ENCODE measurements at places on chromosomes 1 and 21.

DNA sequence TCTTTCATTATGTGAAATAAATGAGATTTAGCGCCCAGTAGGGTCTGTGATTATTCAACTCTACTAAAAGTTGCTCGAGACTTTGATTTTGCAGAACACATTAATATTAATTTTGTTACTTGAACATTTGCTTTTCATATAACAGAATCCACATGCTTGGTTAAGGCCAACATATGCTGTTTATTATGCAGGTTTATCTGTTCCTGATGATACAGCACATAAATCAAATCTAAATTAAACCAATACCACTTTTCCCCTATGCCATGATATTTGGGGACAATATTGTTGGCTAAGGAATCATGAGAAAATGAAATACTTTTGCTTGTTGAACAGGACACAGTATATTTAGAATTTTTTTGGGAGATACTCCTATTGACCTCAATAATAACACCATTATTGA is 291.1 kb downstream of the USP25 start:
- DNase-seq = no peak

DNA sequence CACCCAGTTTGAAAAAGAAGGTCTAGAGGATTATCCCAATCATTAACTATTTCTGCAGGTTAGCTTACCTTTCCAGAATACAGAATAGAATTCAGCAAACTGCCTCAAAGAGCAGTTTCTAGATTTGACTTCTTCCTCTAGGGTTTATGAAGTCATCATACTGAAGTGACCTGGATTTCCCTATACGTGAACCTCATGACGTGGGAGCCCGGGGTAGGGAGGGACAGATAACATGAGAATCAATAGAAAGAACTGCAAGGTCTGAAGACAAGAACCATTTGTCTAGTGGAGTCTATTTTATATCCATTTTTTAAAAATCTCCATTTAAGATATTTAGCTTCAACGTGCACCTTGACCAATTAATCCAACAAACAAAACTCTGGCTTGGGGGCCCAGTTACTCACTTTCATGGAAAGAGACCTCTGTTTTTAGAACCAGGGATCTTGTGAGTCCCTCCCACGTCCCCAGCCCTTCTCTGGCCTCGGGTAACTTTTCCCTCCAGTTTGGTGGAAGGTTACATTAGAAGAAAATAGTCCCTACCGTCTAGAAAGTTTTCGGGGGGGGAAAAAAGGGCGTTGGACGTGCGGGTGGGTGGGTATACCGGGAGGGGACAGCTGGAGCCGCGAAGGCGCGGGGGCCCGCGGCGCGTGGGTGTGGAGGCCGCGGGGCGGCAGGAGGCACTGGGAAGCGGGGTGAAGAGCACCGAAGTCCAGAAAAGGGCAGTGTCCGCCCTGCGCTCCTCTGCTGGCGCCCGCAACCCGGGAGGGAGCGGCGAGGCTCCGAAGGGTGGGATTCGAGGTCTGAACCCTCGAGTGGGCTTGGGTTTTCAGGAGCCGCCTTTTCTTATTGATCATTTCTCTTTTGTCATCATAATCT is 13.8 kb upstream of the POGZ start:
- DNase-seq = peak; percentile 57

GRCh38 chr1:76187436-76187835 is 112.9 kb downstream of the ST6GALNAC3 start:
- DNase-seq = no peak

GRCh38 chr1:201504179-201504631 is 2.7 kb downstream of the CSRP1 start:
- DNase-seq = peak; percentile 10

DNA sequence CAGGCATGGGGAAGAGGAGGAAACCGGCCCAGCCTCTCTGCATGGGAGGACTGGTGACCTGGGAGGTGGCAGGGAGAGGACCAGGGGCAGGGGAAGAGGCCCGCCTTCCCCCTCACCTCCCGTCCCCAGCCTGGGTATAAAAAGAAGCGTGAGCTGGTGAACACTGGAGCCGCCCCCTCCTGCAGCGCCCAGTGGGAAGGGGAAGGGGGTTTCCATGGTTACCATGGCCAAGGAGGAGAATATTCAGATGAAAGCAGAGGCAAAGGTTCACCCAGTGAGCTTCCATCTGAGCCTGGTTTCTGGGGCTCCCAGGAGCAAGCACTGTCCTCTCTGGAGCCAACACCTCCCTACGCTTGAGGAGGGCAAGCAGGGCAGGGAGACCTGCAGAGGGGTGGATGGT is 54.9 kb downstream of the ACOT7 start:
- no peak for DNase-seq

DNA sequence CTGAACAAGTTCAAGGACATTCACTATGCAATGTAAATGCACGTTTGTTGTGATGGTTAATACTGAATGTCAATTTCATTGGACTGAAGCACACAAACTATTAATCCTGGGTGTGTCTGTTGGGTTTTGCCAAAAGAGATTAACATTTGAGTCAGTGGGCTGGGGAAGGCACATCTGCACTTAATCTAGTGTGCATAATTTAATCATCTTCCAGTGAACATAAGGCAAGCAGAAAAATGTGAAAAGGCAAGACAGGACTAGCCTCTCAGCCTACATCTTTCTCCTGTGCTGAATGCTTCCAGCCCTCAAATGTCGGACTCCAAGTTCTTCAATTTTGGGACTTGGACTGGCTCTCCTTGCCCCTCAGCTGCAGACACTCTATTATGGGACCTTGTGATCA is 40.1 kb downstream of the PRPF38A start:
- no peak for DNase-seq

DNA sequence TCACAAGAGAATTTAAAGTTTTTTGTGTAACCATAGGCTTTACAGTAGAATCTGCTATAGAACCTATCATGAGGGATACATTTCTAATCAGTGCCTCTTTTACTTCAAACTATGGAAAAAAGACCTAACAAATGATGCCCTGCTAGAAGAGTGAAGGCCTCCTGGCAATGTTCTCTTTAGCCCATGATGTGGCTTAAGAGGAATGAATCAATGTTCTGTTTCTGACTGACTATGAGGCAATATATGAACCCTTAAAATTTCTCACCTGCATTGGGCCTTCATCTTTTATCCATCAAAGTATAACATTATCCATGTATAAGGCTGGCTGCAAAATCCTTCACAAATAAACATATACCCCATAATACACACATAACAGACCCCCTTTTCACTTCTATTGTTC is 65.7 kb upstream of the IL12RB2 start:
- DNase-seq = no peak

DNA sequence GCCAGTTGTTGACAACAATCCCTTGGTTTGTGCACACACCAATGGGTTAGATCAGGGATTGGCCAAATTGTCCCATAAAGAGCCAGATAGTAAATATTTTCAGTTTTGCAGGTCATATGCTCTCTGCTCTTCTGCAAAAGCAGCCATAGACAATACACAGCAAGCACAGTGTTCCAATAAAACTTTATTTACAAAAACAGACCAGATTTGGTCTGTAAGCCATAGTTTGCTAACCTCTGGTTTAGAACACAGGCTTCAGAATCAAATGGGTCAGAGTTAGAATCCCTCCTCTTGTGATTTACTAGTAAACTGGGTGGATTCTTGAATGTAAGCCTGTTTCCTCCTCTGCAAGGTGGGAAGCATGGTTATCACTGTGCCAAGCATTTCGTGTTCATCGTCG is 65.3 kb upstream of the EFHD2 start:
- DNase-seq = no peak

- DNase-seq = no peak
These were observed 12.2 kb downstream of the SLC37A1 start for GRCh38 chr21:42525676-42526378.

- DNase-seq = no peak
These were observed 97.1 kb downstream of the ETS2 start for GRCh38 chr21:38902608-38903445.

GRCh38 chr1:187313115-187313514 is 484.4 kb downstream of the PLA2G4A start:
- DNase-seq = no peak

GRCh38 chr1:101013776-101014175 is 11.8 kb downstream of the DPH5 start:
- no peak for DNase-seq

- DNase-seq = no peak
These were observed 24.1 kb upstream of the DESI2 start for GRCh38 chr1:244628789-244629188.

All from AG08396 (cell line).